Activated T-cell treated with anti-CD3 and anti-CD28 coated beads, Interleukin-2, amount 50 U/mL, for 72 hours (primary cell): ENCODE measurements at places on chromosomes 2 and 18. TPM values are rescaled to one million over a fixed set of nuclear protein-coding genes. Genes with fewer than 3 reads are reported as not detected.
A peak's percentile ranks its signal among the peaks of the same experiment; 100 is the strongest.

The MEP1B gene
- total RNA-seq = not detected

The ZNF396 gene
- 3.8 TPM for total RNA-seq

The UBR3 gene
- 21.0 TPM for total RNA-seq

The NYAP2 gene
- total RNA-seq = not detected

The CPS1 gene
- total RNA-seq = 4.1 TPM

The PLGLB2 gene
- total RNA-seq = 2.6 TPM

The PLGLB1 gene
- total RNA-seq = 4.4 TPM

The RAB31 gene
- 0.82 TPM for total RNA-seq

DNA sequence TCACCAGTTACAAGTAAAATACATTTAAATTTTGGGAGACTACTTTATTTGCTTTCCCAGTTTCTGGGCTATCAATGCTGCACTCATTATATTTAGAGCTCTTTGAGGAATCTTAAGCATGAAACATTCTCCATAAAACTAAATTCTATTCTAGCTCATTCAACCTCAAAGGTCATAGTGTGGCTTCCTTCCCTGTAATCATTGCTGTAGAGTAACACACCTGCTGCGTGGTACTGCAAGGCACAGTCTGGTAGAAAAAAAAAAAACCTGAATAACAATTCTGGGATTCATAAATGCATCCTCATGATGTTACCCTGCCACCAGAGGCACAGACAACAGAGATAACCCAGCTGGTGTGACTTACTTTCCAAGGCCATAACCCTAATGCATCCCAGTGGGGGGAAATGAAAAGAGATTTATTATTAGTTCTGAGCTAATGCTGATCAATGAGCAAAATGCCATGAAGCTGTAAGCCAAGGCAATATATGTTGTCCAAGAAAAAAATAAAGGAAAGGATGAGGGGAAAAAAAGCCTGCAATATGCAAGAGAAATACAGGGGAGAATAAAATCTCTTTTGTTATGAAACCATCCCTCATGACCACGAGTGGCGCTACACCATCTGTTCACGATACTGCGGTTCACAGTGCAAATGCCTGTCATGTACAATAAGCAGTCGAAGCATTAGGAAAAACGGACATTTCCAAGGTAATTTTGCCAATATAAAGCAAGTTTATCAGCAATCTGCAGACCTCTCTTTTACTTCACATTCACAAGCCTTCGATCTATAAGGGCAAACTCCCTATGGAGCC lies 1481.6 kb upstream of the PIK3C3 start:
- H3K4me1 ChIP-seq = no peaks in the 10 kb centered on the region
- H3K27me3 ChIP-seq = no peaks in the 10 kb centered on the region
- no peak overlapping the region for H3K4me3 ChIP-seq

- H3K36me3 ChIP-seq = no peaks in the 10 kb centered on the region
- H3K27ac ChIP-seq = no peak overlapping the region
- no peaks in the 10 kb centered on the region for H3K27me3 ChIP-seq
- no peak for DNase-seq
Observed at GRCh38 chr2:114400890-114401289, 41.6 kb upstream of the DPP10 start.

DNA sequence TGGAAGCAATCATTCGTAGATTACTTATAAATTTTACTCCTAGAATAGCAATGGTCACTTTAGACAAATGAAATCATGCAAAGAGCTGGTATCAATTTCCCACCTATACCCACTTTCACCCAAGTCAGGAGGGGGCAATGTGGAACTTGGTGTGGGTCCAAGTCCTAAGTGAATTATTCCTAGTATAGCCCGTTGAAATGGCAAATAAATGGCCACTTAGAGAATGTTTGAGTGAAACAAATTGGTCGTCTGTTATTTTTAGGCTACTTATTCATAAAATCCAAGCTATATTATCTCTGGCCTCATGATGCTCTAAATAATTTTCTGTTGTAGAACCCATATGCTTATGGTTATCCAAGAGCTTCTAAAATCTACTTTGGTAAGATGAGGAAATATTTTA lies 98.1 kb downstream of the MYO3B start:
- H3K27ac ChIP-seq = no peak overlapping the region
- H3K36me3 ChIP-seq = no peaks in the 10 kb centered on the region
- no peaks in the 10 kb centered on the region for H3K4me1 ChIP-seq
- peaks cover 13% of the 10 kb centered on the region for H3K27me3 ChIP-seq

DNA sequence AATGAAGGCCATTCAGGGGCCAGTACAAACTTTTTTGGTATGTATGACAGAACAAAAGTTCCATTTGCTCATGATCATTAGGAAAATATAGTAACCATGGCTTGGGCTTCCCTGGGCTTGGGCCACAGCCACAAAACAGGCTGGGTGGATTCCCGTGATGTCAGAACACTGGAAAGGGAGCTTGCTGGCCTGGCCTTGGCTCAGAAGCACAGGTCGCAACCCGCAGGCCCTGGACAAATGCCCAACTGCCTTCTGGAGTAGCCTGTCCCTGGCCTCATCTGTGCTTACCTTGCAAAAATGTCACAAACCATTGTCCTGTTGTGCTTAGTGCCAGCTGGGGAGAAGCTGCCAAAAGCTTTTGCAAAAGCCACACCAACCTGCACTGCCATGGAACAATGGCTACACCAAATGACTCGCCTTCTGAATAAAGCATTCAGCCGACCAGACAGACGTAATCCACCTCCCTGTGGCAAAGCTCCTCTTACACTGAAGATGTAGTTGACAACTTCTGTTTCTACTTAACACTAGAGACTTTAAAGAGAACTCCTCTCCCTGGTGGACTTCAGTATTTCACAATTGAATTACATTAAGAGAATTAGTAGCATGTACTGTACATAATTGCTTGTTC lies 125.5 kb downstream of the ANKRD44 start:
- no peak overlapping the region for H3K4me3 ChIP-seq
- peaks cover 84% of the 10 kb centered on the region for H3K4me1 ChIP-seq
- H3K36me3 ChIP-seq = peaks cover 19% of the 10 kb centered on the region
- no peaks in the 10 kb centered on the region for H3K27me3 ChIP-seq

GRCh38 chr2:43178602-43179542 lies 47.5 kb downstream of the ZFP36L2 start:
- peaks cover 4% of the 10 kb centered on the region for H3K36me3 ChIP-seq
- H3K27me3 ChIP-seq = no peaks in the 10 kb centered on the region
- H3K27ac ChIP-seq = peak overlapping the region; percentile 95
- peak; percentile 52 for DNase-seq

GRCh38 chr2:101399021-101399799 lies 11.9 kb upstream of the CREG2 start:
- DNase-seq = no peak
- H3K36me3 ChIP-seq = no peaks in the 10 kb centered on the region
- no peak overlapping the region for H3K27ac ChIP-seq
- peaks cover 31% of the 10 kb centered on the region for H3K4me1 ChIP-seq

DNA sequence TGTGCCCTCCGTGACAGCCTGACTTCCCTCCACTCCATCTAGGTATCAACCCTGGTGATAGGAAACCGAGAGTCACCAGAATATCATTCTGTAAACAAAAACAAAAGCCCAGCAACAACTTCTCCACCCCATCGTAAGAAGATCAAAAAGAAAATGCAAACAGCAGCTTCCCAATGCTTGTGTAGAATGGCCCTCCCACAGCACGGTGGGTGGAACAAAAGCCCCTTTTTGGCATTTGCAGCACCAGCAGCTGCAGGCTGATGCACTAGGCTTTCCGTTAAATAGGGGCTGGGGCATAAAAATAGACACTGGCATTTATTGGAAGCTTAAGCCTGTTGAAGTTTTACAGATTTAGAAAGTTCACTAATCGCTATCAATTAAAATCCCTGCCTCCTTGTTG lies 513.0 kb downstream of the GALR1 start:
- no peaks in the 10 kb centered on the region for H3K36me3 ChIP-seq
- H3K27me3 ChIP-seq = peaks cover 25% of the 10 kb centered on the region
- no peaks in the 10 kb centered on the region for H3K4me1 ChIP-seq
- no peak overlapping the region for H3K4me3 ChIP-seq
- no peak overlapping the region for H3K27ac ChIP-seq

DNA sequence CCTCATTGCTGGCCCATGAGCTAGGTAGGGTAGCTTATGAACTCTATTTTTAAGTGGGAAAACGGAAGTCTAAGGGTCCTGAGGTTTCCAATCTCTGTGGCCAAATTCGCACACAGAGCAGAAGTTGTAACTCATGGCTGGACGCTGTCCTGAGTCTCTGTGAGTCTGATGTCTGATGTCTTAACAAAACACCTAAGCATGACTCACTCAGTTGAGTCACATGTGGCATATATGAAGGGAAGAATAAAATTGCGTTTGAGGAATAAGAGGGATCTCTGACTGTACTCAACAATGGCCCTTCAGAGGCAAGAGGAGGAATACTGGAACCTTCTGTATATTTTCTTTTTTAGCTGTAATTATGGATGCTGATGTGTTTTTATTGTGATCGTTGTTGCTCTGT lies 569.7 kb downstream of the RIT2 start:
- no peak overlapping the region for H3K4me3 ChIP-seq
- no peaks in the 10 kb centered on the region for H3K27me3 ChIP-seq
- H3K27ac ChIP-seq = no peak overlapping the region
- DNase-seq = no peak

GRCh38 chr2:158482594-158482993 lies 25.8 kb downstream of the PKP4 start:
- peaks cover 31% of the 10 kb centered on the region for H3K4me1 ChIP-seq
- H3K36me3 ChIP-seq = peaks cover 1% of the 10 kb centered on the region
- H3K27ac ChIP-seq = no peak overlapping the region

DNA sequence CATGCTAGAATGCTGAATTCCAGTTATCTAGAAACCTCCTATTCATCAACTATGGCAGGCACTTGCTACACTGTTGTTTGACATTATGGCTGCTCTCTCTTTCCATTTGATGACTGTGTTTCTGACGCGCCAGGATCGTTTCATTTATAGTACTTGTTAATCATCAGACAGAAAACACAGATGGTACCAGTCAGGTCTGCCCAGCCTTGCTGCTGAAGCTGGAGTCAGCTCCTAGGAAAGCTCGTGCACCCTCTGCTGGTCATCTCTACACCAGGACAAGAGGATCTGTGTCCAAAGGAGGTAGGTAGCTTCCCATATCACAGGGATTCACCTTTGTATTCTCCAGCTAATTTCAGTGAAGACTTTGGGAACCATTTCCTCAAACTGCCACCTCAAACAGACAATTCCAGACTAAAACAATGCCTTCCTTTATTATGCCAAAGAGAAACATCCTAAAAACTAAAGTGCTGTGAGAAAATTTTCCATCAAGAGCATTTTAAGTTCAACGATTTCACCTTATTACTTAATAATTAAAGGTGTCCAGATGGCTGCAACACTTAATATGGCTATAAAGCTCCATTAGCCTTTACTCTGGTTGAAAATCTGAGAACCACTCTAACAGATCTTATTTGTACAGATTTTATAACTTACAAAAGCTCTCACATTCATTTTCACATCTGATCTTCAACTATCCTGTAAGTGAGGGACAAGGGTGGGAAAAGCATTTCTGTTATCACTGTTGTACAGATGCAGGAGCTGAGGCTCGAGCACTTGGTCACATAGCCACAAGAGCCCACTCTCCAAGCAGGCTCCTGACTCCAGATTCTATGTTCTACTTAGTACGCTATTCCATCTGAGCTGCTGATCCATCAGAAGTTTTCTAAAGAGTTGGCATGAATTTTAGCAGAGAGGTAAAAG lies 17.5 kb downstream of the METTL8 start:
- no peaks in the 10 kb centered on the region for H3K27me3 ChIP-seq
- peak overlapping the region; percentile 75 for H3K27ac ChIP-seq
- peaks cover 2% of the 10 kb centered on the region for H3K36me3 ChIP-seq
- peak overlapping the region; percentile 50 for H3K4me3 ChIP-seq
- DNase-seq = peak; percentile 90

DNA sequence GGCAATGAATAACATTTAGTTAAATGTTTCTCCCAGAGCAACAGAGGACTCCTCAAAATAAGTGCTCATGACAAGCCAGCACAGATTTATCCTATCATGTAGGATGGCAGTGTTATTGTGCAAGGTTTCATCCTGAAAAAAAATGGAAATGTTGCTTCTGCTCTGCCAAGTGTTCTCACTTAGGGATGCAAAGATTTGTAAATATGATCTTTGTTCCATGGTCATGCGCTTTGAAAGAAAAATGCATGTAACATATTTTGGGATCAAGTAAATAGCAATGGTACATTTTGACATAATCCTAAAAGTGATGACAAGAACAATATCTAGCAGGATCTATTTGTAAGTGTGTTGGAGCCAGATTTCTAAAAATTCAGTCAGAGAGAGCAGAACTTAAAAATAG lies 229.5 kb upstream of the CCDC150 start:
- DNase-seq = no peak
- H3K27ac ChIP-seq = no peak overlapping the region
- H3K4me3 ChIP-seq = no peak overlapping the region

DNA sequence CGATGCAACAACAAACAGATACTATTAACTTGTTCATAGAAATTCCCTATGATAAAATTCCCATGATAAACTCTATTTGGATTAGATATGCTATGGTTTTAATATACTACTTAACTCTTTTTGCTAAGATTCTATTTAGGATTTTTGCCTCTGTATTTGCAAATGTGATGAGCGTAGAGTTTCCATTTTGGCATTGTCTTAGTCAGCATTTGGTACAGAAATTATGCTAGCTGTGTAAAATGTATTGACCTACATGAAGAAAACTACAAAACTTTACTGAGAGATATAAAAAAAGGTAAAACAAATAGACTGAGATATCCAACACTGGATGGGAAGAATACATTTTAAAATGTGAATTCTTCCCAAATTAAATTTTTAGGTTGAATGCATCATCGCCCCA lies 29.8 kb upstream of the ARL4C start:
- no peaks in the 10 kb centered on the region for H3K4me1 ChIP-seq
- no peak overlapping the region for H3K27ac ChIP-seq
- no peaks in the 10 kb centered on the region for H3K36me3 ChIP-seq
- no peak for DNase-seq
- H3K27me3 ChIP-seq = peaks cover 16% of the 10 kb centered on the region

GRCh38 chr2:218885981-218886947 lies 5.6 kb downstream of the WNT10A start:
- H3K4me1 ChIP-seq = peaks cover 34% of the 10 kb centered on the region
- no peak overlapping the region for H3K4me3 ChIP-seq
- no peak overlapping the region for H3K27ac ChIP-seq
- DNase-seq = no peak
- H3K36me3 ChIP-seq = peaks cover 1% of the 10 kb centered on the region
- H3K27me3 ChIP-seq = peaks cover 31% of the 10 kb centered on the region

DNA sequence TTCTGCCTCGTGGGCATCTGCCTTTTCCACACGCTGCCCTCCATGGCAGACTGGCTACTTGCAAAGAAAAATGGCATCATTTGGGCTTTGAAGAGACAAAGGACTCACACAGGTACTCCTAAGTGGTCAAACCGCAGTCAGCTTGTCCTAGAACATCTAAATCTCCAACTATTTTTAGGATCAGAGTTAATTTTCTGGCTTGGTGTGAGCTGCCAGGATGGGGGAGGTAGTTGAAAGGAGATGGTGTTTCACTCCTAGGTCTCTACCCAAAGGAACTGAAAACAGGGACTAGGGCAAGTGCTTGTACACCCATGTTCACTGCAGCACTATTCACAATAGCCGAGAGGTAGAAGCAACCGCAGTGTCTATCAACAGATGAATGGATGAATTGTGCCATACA lies 107.9 kb upstream of the ATL2 start:
- no peak overlapping the region for H3K4me3 ChIP-seq
- H3K4me1 ChIP-seq = no peaks in the 10 kb centered on the region
- H3K27me3 ChIP-seq = peaks cover 12% of the 10 kb centered on the region
